ENCODE measurements at places on chromosomes 2 and 18. TPM values are rescaled to one million over a fixed set of nuclear protein-coding genes. Genes with fewer than 3 reads are reported as not detected.

DNA sequence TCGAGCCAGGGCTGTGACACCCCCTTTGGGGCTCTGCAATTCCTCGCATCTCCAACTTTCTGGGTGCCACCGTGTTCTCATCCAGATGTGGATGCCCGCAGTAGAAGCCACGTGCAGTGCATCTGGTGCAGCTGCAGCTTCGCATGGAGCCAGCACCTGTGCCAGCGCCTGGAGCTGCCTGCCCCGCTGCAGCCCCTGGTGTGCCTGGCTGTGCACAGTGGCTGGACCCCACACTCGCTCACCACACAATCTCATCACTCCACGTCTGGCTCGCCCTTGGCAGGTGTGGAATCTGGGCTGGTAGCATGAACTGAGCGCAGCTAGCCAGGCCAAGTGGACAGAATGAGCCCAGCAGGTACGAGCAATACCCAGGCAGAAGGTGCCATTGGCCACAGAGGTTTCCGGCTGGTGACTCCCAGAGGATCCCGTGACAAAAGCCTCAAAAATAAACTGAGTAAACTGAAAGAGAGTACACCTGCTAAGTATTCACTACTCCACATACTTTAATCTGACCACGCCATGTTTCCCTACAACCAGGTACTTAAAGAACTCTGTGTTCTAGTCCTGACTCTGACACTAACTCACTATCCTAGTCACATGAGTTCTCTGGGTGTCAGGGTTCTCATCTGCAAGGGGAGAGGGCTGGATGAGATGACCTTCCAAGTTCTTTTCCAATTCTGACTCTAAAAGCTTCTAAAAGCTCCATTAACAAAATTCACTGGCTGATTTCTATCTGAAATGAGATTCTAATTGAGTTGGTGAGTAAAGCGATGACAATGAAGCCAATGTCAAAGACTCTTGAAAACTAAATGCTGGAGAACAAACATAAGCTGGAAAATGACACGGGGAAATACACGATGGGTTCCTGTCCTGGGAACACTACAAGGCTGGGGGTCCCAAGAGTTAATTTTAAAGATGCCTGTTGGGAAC is 37.1 kb downstream of the RNF152 start:
- DNase-seq = no peak

DNA sequence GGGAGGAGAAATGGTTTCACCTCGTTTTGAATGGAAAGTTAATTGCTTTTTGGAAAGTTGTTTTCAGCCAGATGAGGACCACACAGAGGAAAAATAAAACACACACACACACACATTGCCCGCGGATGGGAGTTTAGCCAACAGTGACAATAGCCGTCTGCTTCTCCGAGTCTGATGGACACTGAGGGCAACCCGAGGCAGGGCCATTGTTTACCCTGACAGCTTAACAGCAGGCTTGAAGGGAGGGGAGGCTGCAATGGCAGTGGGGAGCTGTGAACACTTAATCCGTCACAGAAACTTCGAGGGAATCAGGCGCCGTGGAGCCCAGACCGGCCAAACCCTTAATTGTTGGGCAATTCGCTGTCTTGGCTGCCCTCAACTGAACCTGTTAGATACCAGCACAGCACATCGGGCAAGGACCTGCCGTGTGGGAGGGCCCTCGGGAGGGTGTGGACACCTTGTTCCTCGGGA is 145.9 kb downstream of the ACKR3 start:
- DNase-seq = no peak

GRCh38 chr18:45040879-45041278 is 360.2 kb downstream of the SETBP1 start:
- no peak for DNase-seq

GRCh38 chr2:207594264-207594663 is 30.9 kb downstream of the METTL21A start:
- no peak for DNase-seq

- DNase-seq = no peak
Observed at GRCh38 chr2:154978710-154979109, 280.2 kb downstream of the KCNJ3 start.

DNA sequence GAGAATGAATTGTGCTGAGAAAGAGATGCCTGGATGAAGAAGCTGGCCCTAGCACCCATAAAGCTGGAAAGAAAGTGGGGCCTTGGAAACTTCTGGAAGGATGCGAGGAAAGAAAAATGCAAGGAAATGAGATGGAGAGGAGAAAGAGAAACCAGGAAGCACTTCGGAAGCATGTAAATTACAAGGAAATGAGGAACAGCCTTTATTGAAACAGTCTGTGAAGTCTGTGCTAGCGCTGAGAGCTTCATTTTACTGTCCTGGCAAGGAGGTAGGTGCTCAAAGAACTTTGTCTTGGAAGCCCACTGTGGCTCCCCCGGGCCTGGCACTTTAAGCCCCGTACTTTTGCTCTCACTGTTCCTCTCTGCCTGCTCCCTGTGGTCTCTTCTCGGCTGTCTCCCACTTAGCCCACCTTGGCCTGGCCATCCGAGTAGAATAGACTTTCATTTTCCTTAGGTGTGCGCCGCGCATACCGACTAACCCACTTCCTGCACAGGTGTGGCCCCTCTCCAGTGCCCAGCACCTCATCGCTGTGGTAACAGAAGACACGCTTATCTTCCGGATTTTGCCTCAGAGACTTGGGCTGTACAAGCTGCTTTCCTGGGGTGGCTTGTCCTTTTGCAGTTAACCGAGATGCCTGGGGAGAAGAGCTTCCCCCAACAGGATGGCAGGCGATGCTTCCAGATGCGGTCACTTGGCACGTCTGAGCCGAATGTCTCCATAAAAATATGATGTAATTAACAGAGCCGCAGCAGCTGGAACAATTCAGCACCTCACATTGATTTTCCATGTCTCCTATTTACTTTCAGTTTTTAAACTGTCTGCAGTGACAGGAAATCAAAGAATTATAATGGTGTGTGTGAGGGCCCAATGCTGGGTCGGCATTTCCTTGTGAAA is 199.6 kb downstream of the HRH4 start:
- DNase-seq = no peak

GRCh38 chr18:45334191-45334590 is 281.1 kb upstream of the SLC14A2 start:
- DNase-seq = no peak

DNA sequence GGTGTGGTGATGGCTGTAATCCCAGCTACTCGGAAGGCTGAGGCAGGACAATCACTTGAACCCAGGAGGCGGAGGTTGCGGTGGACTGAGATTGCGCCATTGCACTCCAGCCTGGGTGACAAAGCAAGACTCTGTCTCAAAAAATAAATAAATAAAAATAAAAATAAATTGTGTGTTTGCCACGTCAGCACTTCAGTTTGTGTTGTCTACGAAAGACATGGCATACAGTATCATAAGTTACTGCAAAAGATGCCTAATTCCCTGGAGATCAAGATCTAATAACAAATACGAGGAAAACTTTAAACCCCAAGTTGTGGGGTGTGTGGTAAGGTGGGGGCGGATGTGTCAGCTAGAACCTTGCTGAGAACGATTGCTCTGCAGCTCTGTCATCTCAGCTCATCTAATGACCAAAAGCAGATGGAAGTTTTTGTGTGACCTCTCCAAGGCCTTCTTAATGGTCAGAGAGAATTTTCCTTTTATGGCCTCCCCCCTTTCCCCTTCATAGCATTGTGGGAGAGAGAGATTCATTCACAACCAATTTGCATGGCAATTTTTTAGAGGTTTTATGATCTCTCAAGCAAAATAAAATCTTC is 11.3 kb downstream of the NPAS2 start:
- no peak for DNase-seq

GRCh38 chr2:110126086-110126773 is 10.6 kb upstream of the MALL start:
- DNase-seq = no peak

- DNase-seq = no peak
Observed at GRCh38 chr2:202818321-202818720, 53.2 kb downstream of the ICA1L start.

- DNase-seq = peak; percentile 69
Observed at GRCh38 chr2:65320042-65320725, 92.6 kb downstream of the ACTR2 start.

DNA sequence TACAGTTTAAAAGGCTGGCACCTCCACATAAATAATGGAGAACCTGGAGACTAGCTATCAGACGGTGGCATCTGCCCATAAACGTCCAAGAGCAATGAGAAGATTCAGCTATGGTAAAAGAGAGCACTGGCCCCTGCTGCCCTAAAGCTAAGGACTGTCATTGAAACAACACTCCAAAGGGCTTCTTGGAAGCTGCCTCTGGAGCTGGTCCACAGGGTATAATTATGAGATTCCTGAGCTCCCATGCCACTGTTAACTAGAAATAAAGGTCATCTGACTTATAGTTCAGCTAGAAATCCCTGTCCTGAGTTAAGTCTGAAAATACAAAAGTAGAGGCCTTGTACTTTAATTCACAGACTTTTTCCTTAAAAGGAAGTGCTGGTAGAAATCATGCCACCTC is 39.9 kb upstream of the RBMS1 start:
- DNase-seq = no peak

DNA sequence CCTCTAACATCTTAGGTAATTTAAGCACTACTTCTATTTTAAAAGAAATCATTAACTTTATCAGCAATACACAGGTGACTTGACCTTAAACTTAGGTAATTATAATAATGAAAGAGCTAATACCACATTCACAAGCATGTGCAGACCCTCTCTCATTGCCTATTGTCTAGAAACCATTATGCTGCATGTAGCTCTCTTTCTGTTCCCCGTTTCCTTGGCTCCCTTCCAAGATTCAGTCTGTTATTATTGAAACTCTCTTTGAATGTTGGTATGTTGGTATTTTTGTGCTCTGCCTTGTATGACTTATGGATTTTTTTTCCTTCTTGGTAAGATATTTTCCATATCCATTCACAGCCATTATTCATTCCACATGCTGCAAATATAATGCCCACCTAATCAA is 201.2 kb downstream of the CDCA7 start:
- DNase-seq = no peak

GRCh38 chr2:10278029-10278762 is 24.5 kb upstream of the HPCAL1 start:
- no peak for DNase-seq

DNA sequence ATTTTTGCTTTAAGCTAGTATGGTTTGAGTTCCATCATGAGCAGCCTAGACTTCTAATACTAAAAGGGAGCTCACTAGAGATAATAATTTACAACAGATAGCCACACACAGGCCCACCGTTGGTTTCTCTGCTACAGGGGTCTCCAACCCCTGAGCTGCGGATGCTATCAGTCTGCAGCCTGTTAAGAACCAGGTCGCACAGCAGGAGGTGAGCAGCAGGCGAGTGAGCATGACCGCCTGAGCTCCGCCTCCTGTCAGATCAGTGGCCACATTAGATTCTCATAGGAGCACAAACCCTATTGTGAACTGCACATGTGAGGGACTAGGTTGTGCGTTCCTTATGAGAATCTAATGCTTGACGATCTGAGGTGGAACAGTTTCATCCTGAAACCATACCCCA is 150.6 kb downstream of the HRH4 start:
- no peak for DNase-seq

The BOLL gene
- not detected for total RNA-seq

The LYPD1 gene
- total RNA-seq = 15.8 TPM

The SERPINB13 gene
- not detected for total RNA-seq

The GKN1 gene
- total RNA-seq = not detected

The FBXO48 gene
- 1.2 TPM for total RNA-seq

The KIF5C gene
- 1.1 TPM for total RNA-seq

The EN1 gene
- total RNA-seq = 0.37 TPM

The PLCL1 gene
- total RNA-seq = 1.6 TPM

The ESPNL gene
- not detected for total RNA-seq

The HAAO gene
- total RNA-seq = 44.1 TPM

The HOXD12 gene
- not detected for total RNA-seq

The YIPF4 gene
- 46.4 TPM for total RNA-seq

The MROH2A gene
- total RNA-seq = not detected

Data from Caco-2 (cell line).